Activated naive CD4-positive, alpha-beta T cell treated with Interleukin-2 at 50 U/mL for 16 hours (primary cell): ENCODE measurements at places on chromosomes 7 and 10.

GRCh38 chr10:113894581-113894980 lies 40.1 kb downstream of the NHLRC2 start:
- DNase-seq, result no peak

GRCh38 chr10:70323138-70323696 lies 39.4 kb upstream of the NPFFR1 start:
- DNase-seq, result no peak

GRCh38 chr7:28688651-28689050 lies 269.5 kb downstream of the TRIL start:
- DNase-seq, result no peak

- DNase-seq, result no peak
Measured at GRCh38 chr7:17071866-17072265, 190.1 kb upstream of the AGR3 start.

DNA sequence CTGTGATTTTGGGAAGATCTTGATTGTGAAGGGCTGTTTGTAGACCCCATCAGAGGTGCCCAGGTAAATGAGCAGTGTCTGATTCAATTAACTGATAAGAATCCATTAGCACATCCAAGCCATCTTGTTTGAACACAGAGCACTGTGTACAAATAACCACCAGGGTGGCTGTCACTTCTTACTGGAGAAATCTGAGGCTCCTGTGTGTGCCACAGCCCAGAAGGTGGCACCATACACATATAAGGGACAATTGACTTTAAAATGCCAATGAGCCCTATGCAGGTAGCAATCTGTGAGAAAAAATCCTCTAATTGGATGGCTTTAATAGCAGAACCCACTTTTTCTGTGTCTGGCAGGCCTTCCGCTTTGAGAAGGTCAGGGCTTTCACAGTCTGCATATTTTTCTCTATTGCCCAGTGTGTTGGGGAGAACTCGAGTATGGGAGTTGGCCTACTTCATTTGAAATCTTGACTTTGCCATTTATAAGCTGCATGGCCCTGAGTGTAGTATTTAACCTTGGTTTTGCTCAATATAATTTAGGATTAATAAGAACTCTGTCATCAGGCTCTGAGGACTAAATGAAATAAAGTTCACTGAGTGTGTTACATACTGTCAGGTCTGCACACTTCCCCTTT lies 517.4 kb downstream of the CCSER2 start:
- no peak for DNase-seq

DNA sequence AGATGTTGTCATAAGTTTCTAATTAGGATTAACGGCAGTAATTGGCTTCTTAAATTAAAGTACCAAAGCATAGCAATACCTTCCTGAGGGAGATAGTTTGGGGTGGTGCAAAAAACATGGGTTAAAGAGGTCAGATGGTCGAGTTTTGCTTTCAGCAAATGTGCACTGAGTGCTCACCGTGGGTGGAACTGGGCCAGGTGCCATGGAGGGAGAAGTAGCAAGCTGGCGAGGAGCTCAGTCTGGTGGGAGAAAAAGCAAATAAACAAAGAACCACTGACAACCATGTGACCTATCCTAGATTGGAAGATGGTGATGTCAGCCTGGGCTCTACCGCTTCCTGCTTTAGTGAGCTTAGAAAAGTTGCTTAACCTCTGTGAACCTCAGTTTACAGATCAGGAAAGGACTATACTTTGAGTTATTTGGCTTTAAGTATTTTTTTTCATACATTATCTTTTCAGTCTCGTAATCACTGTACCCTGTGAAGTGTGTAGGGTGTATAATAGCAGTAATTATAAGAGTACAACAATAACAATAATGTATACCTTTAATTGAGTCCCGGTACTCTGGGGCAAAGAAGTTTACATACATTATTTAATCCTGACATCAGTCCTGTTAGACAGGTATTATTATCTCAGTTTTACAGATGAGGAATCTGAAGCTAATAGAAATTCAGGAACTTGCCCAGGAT lies 69.0 kb upstream of the PDCD4 start:
- DNase-seq, result peak; percentile 31
